ENCODE measurements at places on chromosomes 2 and 18.
A peak's percentile ranks its signal among the peaks of the same experiment; 100 is the strongest.

DNA sequence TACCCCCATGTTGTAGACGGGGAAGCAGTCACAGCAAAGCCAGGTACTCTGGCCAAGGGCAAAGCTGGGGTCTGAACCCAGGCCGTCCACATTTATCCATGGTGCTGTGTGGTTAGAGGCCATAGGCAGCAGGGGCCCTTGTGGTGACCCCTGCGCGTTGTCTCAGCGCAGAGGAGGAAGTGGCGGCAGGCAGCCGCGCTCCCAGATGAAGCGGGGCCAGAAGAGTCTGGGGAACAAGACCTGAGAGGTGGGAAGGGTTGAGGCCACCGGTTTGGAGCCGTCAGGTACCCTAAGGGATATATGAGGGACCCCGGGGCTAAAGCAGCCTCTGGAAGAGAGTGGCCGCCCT lies 770 bp downstream of the ZNF396 start:
- DNase-seq, result no peak

DNA sequence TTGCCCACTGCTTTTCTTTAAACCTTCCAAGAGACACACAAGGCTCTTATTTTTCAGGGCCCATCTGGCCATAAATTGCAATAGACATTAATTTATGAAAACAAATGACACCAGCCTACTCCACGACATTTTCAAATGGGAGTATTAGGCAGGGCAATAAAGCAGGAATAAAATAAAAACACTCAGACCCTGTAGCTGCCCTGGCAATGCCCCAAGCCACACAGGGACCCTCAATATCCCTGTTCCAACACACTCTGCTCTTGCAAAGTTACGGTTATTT lies 550.8 kb upstream of the TNP1 start:
- DNase-seq, result no peak

DNA sequence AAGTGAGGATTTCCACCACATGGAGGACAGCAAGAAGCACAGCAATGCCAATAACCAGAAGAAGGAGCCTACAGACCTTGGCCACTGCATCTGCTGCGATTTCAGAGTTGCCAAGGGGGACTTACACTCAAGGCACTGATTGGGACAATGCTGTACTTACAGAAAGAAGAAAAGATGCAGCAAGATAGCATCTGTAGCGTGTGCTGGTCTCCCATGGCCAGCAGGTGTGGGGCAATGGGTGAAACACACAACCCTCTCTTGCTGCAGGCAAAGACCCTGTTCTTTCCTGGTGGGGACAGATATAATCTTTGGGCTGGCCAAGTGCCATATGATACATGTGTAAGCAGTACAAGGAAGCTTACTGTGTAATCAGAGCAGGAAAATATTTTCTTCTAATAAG lies 85.4 kb upstream of the GPR45 start:
- no peak for DNase-seq

DNA sequence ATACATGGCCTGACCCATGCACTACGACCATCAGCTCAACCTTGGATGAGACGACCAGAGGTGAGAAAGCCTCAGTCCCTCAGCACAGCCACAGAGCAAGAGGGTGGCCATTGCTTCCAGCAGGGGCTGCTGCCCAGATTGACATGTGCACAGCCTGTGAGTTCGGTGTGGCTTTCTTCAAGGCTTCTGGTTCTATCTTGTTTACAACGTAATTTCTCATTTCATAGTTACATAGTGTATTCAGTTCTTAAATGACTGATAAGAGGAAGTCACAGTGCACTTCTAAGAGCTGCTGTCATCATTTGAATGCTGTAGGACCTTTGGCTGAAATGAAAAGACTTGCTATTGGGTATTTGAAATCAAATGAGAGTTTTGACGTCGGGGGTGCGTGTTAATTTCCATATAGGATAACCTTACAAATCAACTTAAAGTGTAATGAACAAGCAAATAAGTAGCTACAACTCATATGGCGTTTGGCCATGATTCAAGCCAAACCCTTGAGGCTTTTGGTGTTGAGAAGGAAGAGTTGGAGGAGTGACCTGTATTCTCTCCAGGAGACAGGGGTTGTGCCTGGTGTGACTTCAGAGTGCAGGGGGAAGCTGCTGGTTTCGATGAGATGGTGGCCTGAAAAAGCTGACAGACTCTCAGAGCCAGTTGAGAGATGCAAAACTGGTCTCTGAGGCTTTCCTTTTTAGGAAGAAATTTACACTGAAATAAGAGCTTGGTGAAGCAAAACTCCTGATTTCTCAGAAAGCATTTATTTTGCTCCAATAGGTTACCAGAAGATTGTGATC lies 51.0 kb downstream of the TSHZ1 start:
- no peak for DNase-seq

GRCh38 chr18:43222501-43222900 lies 54.8 kb downstream of the SYT4 start:
- DNase-seq, result no peak

- DNase-seq, result no peak
Observed at GRCh38 chr2:3294493-3294892, 83.1 kb downstream of the EIPR1 start.

- no peak for DNase-seq
Observed at GRCh38 chr18:35991696-35992095, 19.2 kb downstream of the RMP24 start.

GRCh38 chr18:79950515-79951341 lies 725 bp downstream of the SLC66A2 start:
- peak; percentile 20 for DNase-seq

GRCh38 chr2:69200107-69200520 lies 186.9 kb downstream of the GFPT1 start:
- no peak for DNase-seq

DNA sequence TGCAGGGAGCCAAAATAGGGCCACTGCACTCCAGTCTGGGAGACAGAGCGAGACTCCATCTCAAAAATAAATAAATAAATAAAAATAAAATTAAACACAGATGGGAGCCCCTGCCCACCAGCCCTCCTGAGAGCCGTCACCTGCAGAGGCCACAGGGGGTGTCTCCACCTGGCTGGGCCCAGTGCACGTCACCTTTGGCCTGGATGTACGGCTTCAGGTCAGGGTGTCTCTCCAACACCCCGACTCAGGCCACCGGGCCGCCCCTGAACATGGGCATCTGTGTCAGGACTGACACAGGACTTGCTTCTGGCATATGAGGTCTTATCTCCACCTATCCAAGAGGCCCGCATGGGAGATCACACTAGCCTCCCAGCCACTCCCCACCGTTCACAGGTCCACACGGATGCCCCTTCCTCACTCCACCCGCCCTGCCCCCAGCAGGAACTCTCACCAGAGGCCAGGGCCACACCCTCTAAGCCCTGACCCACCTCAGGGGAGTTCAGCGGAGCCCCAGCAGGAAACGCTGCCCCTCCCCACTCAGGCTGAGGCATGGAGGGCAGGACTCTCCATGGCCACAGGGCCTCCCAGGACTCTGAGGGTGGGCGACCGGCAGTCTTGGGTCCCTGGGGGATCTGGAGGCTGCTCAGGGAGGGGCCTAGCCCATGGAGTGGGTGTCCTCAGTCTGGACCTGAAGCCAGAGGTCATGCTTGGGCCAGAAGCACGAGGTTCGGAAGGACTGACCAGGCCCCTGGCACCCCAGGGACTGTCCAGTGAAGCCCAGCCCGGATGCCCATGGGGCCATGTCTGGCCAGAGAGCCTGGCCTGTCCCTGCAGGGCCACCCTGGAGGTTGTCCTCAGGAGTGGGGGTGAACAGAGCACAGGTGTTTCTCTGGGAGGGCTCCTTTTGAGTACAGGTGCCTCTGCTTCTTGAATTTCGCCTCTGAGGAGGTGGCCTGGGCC lies 1.6 kb upstream of the CROCC2 start:
- no peak for DNase-seq

DNA sequence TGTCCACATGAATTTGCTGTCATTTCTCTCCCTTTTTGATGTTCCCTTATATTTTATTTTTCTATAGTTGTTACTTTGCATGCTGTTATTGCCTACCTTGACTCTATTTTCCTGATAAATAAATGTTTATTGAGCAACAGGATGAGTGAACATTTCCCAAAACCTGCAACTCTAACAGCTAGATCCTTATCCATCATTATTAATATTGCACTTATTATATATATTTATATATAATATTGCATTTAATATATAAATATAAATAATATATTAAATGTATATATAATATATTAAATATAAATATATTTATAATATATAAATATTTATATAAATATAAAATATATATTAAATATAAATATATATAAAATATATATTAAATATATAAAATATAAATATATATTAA lies 436.1 kb upstream of the MMADHC start:
- DNase-seq, result no peak

- no peak for DNase-seq
Observed at GRCh38 chr2:215071676-215072075, 66.8 kb downstream of the ABCA12 start.

GRCh38 chr18:79771446-79772107 lies 26.2 kb upstream of the KCNG2 start:
- DNase-seq, result no peak

GRCh38 chr2:48306409-48307284 lies 223.3 kb upstream of the STON1 start:
- DNase-seq, result peak; percentile 25

DNA sequence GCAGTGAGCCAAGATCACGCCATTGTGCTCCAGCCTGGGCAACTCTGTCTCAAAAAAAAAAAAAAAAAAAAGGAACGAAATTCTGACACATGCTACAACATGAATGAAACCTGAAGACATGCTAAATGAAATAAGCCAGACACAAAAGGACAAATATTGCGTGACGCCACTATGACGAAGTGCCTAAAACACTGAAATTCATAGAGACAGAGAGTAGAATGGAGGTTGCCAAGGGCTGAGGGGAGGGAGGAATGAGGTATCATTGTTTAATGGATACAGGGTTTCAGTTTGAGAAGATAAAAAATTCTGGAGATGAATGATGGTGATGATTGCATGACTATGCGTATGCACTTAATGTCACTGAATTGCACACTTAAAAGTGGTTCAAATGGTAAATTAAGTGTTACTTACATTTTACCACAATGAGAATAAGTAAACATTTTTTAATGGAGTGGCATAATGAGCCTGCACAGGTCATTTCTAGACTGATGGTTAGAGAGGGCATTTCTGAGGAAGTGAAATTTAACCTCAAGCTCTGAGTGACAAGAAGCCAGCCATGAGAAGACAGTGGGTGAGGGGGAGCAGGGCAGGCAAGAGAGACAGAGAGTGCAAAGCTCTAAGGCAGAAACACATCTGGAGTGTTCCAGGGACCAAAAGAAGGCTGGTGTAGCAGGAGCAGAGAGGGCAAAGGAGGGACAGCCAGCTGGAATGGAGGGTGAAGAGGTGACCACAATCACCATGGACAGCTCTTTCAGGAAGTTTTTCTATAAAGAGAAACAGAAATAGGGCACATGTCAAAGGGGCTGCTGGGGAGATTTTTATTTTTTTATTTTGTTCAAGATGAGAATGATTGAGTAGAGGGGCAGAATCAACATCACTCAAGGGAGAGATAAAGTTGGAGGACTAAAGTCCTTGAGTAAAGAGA lies 20.6 kb upstream of the EXOC6B start:
- no peak for DNase-seq
